ENCODE measurements at places on chromosomes 7 and 10.
A peak's percentile ranks its signal among the peaks of the same experiment; 100 is the strongest.

GRCh38 chr10:80409121-80409520 lies 770 bp downstream of the PRXL2A start:
- no peak for DNase-seq

DNA sequence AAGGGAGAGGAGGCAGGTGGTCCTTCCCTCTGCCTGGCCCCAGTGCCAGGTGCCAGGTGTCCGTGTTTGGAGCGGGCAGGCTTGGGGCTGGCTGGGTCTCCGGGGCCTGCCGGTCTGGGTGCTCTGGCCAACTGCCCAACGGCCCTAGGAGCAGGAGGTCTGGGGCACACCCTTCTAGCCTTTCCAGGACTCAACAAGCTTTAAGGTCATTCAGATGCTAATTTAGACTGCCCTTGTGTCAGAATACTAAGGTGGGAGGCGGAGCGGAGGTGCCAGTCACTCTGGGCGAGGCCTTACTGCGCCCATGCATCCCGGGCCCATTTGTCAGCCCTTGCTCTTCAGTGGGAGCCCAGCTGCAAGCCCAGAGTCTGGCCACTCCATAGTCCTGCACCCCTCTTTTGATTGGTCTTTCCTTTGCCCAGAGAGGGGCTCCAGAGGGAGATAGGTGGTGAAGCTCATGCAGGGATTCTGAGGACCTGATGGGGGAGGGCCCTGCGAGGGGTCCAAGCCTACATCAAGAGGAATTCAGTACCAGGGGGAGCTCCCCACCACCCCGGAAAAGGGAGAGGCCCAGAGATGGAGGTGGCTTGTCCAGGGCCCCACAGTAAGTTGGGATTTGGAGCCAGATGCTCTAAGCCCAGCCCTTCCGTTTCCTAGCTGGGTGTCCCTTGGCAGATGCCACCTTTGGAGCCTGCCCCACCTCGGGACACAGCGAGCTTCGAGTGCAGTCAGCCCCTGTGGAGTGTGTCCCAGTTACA lies 1.3 kb downstream of the PGAM2 start:
- no peak for DNase-seq

- DNase-seq: no peak
Measured at GRCh38 chr7:2864204-2864985, 20.3 kb upstream of the GNA12 start.

- DNase-seq: no peak
Measured at GRCh38 chr7:13155188-13155587, 467.8 kb downstream of the ARL4A start.

DNA sequence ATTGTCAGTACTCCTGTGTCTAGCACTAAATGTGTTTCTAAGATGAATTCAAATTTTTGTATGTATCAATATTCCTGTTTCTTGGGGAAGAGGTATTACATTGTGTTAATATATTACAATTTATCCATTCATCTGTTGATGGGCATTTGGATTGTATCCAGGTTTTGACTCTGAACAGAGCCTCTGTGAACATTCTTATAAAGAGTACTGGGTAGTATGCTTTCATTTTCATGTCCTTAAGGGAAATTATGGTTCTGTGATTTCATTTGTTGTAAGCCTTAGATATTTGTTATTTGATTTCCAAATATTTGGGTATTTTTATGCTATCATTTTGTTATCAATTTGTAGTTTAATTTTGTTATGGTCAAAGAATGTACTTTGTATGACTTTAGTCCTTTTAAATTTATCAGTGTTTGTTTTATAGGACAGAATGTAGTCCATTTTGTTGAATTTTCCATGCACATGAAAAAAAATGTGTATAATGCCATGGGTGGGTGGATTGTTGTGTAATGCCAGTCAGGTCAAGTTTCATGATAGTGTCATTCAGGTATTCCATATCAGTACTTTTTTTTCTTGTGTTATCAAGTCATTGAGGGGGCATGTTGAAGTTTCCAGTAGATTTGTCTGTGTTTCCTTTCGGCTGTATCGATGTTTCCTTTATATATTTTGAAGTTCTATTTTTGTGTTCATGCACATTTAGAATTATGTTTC lies 38.4 kb downstream of the STAM start:
- DNase-seq: no peak

- no peak for DNase-seq
Measured at GRCh38 chr7:43592326-43592725, 9.4 kb downstream of the STK17A start.

DNA sequence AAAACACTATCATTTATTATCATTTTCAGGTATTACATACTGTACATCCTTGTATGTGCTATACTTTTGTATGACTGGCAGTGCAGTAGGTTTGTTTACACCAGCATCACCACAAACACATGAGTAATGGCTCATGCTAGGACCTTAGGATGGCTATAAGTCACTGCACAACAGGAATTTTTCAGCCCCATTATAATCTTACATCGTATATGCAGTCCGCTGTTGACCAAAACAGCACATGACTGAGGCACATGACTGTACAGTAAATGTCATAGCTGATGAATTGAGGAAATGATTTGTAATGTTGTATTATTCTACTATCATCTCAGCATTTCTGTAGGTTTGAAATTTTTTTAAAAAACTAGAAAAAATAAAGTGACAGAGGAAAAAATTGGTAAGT lies 38.6 kb downstream of the BPGM start:
- no peak for DNase-seq

DNA sequence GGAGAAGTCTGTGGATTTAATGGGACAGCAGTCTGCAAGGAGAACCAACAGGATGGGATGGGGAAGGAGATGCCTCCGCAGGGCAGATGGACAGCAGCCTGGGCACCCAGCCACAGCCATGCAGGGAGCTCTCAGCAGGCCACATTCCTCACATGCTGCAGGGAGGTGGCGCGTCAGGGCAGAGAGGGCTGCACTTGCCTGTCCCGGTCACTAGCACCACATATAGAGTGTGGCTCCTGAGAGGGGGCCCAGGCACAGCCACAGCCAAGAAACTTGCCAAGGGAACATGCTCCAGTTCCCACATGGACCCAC lies 86.8 kb upstream of the ZMIZ1 start:
- DNase-seq: no peak

DNA sequence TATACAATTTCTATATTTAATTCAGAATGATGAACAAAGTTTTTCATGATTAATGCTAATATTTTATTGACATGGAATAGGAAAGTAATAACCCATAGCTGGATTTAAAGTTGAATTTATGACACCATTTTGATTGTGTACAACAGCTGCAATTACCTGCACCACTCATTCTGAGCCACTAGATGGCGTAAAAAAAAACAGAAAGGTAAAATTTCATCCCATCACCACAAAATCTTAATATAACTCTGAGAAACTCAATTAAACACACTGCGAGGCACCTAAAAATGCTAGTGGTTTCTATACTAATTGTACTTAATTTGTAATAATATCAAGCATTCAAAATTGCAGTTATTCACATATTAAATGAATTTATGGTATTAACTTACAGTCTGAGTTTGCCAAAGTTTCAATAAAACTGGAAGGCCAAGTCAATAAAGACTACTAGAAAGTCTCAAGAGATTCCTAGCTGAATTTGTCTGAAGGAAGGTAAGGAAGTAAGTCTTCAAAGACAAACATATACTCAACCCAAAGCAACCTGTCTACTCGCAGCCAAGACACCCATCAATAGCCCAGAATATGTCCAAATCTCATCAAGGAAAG lies 182.5 kb downstream of the SKAP2 start:
- peak; percentile 15 for DNase-seq

GRCh38 chr7:137476937-137477336 lies 133.4 kb upstream of the PTN start:
- no peak for DNase-seq

GRCh38 chr10:7551289-7551688 lies 115.5 kb downstream of the ITIH5 start:
- DNase-seq: no peak

All from GM20000 (cell line).